ENCODE measurements at places on chromosomes 4 and X. TPM values are rescaled to one million over a fixed set of nuclear protein-coding genes. Genes with fewer than 3 reads are reported as not detected.

The CTAG1B gene
- not detected for polyA plus RNA-seq

The SLC6A14 gene
- not detected for polyA plus RNA-seq

The GRPR gene
- polyA plus RNA-seq: 2.0 TPM

The CCDC110 gene
- polyA plus RNA-seq: 1.1 TPM

The RHOH gene
- polyA plus RNA-seq: not detected

The HSFX3 gene
- polyA plus RNA-seq: not detected

The PABPC4L gene
- 1.3 TPM for polyA plus RNA-seq

The CLIC2 gene
- 1.2 TPM for polyA plus RNA-seq

The PABPC1L2B gene
- polyA plus RNA-seq: not detected

The CCKAR gene
- 0.27 TPM for polyA plus RNA-seq

The THAP9 gene
- 2.2 TPM for polyA plus RNA-seq

The SPATA4 gene
- polyA plus RNA-seq: 0.11 TPM

GRCh38 chr4:149911354-149911753, 95.7 kb upstream of the IQCM start:
- no peak for DNase-seq

DNA sequence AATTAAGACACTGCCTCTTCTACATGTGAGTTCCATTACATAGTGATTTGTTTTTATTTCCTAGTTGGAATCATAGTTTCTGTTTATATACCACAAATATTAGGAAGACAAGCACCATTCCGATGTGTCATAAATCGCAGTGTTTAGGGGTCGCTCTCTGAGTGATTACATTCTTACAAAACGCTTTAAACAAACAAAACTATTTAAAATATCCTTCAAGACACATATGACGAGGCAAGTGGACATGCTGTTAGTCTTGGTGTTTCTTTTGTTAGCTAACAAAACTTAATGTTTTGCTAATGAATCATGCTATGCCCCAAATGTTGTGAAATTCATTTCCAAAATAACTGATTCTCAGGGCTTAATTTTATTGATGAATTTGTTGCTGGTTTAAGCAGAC, 1219.3 kb upstream of the PRKX start:
- no peak for DNase-seq

DNA sequence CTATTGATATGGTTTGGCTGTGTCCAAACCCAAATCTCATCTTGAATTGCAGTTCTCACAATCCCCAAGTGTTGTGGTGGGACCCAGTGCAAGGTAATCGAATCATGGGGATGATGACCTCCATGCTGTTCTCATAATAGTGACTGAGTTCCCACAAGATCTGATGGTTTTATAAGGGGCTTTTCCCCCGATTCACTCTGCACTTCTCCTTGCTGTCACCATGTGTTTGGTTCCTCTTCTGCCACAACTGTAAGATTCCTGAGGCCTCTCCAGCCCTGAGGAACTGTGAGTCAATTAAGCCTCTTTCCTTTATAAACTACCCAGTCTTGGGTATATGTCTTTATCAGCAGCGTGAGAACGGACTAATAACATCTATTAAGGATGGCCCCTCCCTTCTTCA, 68.8 kb downstream of the FBXW7 start:
- no peak for DNase-seq

GRCh38 chr4:156556336-156556735, 415.3 kb downstream of the PDGFC start:
- no peak for DNase-seq

GRCh38 chrX:10756441-10756840, 136.1 kb upstream of the MID1 start:
- peak; percentile 76 for DNase-seq

DNA sequence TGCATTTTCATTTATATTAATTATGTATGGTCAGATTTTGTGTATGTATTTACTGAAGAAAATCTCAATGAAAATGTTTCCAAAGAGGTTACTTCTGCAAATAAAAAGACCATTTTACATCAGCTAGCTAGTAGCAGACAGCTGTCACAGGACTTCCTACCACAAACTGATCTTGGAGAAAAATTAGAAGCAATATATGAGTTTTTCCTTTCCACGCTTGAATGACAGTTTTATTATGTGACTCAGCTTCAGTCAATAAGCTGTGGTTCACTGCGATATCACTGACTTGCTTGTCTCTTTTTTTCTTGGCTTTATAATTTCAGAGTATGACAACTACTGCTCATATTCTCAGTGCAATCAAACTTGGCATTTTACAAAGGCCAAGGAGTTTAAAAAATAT, 787.4 kb upstream of the GALNTL6 start:
- no peak for DNase-seq

- DNase-seq: no peak
These were observed 53.4 kb upstream of the PITX2 start for GRCh38 chr4:110676241-110676640.

DNA sequence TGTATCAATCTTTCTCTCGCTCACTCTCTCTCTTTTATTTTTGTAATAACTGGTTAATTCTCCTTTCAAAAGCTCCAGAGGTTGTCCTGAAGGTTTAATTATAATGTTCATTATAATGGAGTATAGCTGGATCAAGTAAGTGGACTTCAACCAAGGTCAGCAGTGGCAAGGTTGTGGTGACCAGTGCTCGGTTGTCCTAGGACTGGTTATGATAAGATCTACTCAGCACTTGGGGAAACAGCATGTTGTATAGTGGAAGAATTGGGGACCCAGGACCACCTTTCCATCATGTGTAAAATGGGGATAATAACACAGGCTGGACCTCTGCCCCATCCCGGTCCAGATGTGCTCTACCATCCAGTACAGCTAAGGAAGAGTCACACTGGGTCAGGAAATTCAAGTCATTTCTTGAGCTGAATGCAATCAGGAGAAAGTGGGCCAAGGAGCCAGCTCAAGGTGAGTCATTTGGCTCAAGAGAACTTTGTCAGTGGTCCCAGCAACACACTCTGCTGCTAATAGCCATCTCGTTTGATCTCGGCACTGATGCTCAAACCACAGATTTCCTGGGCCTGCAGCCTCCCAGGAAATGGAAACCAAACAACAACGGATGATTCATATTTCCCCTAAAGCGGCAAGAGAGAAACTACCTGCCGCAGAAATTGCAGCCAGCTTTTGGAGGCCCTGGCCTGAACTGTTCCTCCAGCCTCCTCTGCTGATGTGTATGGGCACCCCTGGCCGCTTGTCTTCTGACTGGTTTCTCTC, 123.6 kb upstream of the RBPJ start:
- peak; percentile 89 for DNase-seq

DNA sequence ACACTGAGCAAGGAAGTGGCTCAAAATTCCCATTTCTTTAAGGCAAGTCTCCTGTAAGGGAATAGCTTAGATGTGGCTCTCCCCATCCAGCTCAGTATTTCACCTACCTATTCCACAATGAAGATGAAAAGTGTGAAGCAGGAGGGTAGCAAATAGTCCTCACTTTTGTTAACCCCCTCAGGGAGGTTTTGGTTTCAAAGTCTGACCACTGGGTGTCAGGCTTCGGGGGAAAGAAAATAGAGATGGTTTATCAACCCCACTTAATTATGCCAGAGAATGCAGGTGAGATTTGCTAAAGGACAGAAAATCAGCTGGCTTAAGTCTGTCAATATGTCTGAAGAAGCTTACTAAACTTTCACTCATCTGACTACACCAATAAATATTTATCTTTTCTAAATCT, 69.5 kb downstream of the DHX15 start:
- DNase-seq: no peak

DNA sequence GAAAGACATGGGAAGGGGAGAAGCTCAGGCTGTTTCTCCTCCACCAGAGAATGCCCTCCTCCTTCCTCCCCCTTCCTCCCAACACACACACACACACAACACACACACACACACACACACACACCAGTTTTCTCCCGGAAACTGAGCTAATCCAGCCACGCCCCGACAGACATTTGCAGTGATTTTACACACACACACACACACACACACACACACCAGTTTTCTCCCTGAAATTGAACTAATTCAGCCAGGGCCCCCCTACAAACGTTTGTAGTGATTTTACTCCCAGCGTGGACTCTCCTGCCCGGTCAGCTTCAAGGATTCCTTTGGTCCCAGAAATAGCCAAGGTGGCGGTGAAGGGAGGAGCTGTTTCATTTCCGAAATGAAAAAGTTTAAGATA, 32.9 kb upstream of the STX18 start:
- DNase-seq: no peak

DNA sequence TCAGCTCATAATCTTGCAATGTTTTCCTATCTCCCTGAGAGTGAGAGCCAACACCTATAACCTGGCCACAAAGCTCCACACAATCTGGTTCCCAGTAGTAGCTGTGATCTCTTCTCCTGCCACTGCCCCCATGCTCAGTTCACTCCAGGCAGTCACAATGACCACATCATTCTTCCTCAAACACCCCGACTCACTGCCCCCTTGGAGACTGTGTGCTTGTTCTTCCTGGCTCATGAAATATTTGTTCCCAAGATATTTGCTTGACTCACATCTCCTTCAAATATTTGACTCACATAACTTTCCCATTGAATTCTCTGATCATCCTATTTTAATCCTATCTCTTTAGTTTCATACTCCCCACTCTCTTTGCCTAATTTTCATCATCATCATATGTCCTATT, 173.7 kb downstream of the AREG start:
- DNase-seq: no peak

- no peak for DNase-seq
These were observed 329.1 kb downstream of the FBXW7 start for GRCh38 chr4:152206646-152207377.

- DNase-seq: no peak
These were observed 49.6 kb upstream of the ATXN3L start for GRCh38 chrX:13369256-13370030.

GRCh38 chr4:2935762-2936743, 27.2 kb downstream of the NOP14 start:
- DNase-seq: no peak

GRCh38 chrX:68757331-68757730, 71.5 kb upstream of the EFNB1 start:
- DNase-seq: no peak

DNA sequence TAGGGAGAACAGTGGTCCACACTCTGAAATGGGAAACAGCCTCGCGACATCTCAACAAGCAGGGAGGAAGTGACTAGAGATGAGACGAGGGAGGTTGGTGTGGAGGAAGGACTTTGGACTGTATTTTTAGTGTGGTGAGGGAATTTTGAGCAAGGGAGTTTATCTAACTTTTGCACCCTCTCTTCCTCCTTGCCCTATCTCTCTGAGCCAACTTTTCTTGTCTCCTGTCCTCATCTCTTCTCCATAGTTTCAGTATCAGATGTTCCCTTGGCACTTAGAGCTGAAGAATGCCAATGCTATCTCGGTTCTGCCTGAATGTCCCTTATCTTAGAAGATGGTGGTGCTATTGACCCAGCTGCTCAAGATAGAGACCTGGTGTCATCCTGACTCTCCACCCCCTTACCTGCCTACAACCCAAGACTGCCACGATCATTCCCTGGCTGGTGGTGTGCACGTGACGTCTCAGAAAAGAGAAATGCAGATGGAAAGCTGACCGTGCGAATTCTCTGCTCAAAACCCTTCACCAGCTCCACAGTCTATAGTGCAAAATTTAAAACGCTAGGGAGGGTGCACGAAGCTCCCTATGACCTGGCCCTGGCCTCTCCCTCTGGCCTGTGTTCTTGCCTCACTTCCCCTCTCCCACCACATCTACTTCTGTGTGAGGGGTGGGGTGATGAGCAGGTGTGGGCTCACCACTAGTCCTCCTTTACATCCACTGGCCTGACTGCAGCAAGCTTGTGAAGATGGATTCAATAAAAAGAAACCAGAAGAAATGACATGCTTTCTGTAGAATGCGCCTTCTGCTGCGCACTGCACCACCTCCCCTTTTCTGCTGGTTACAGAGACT, 20.9 kb downstream of the MPP1 start:
- DNase-seq: no peak

GRCh38 chr4:127782275-127783025, at the start of gene HSPA4L:
TSS of gene HSPA4L (plus strand) at chr4:127782322. CDS start at chr4:127782551, 229 bp downstream.
- DNase-seq: no peak

- DNase-seq: no peak
These were observed 197.2 kb downstream of the GPM6A start for GRCh38 chr4:175614890-175615289.

GRCh38 chr4:115668396-115668795, 555.0 kb upstream of the NDST4 start:
- DNase-seq: no peak

GRCh38 chrX:31832263-31832662, 760.4 kb upstream of the FTHL17 start:
- no peak for DNase-seq

- no peak for DNase-seq
These were observed 97.4 kb upstream of the MYOZ2 start for GRCh38 chr4:119038116-119038841.

GRCh38 chr4:57639561-57640382, 529.6 kb upstream of the IGFBP7 start:
- no peak for DNase-seq

- DNase-seq: peak; percentile 16
These were observed 250.6 kb upstream of the NDST3 start for GRCh38 chr4:117783716-117784115.

GRCh38 chrX:123807835-123808416, 51.9 kb upstream of the XIAP start:
- no peak for DNase-seq

DNA sequence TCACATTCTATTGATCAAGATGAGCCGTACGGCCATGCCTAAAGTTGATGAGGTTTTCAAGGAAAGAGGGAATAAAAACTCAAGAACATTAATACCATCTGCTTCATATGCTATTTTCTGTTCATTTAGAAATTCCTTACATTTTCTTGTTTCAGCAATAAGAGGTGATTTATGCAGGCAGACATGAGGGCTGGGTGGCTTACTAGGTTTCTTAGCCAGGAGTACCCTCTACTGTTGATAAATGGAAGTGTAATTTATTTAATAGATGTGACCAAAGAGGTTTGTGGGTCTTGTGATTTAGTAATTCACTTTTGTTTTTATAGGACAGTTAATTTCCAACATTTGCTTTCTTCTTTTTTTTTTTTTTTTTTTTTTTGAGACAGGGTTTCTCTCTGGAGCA, 6.4 kb upstream of the SMIM9 start:
- peak; percentile 18 for DNase-seq

DNA sequence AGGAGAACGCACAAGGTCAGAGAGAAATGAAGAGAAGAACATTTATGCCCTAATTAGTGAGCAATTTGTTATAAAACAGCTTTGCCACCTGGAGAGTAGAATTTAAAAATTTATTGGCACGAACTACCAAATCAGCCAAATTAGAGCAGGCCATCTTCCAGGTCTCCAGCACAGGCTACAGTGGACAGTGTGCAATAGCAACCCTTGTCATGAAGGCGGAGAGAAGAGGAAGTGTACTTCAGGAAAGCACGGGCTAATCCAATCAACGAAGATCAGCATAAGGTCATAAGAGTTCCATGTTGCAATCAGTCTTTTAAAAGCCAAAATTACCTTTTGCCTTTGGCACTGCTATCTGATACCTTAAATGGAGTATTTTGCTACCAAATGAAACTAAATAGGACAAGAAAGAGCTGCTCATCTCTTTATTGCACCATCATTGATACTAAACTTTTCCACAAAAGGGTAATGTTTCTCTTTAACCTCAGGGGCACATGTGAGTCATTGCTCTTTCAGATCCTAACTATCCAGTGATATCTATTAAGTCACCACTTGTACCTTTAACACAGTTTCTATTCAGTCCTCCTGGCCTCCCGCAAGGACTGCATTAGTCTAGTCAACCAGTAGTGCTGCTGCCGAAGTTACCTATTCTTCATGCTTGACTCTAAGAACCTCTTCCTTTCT, 19.9 kb downstream of the ANK2 start:
- DNase-seq: no peak
